ENCODE measurements at places on chromosomes 7 and 10.

GRCh38 chr7:106871793-106872571, 6.9 kb downstream of the PIK3CG start:
- DNase-seq, result no peak

DNA sequence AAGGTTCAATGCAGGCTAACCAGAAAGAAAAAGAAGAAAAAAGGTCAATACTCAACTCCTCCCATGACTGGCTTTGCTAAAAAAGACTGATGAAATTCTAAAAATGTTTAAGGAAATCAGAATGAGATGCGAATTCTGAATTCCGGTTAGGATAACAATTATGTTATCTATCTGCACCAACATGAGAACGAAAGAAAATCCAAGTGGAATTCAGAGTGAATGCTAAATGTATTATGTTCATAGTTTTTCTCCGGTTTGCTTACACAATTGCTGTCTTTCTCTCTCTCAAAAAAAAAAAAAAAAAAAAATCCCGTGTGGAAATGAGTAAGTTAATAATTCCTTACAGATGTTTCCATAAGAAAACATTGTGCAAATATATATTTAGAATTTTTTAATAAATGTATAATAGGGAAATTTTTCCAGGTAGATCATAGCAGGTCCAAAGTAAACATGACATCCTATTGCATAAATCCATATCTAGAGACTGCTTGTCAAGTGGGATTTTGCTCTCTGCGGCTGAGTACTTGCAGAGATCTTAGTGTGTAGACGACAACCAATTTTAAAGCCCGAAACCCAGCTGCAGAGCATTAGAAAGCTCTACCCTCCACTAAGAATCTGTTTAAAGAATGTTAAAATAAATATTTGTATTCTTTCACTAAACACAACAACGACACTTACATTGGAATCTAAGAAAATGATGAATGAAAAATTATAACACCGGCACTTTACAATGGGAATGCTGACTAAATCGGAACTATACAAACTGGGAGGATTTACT, 104.0 kb downstream of the JAZF1 start:
- no peak for DNase-seq

DNA sequence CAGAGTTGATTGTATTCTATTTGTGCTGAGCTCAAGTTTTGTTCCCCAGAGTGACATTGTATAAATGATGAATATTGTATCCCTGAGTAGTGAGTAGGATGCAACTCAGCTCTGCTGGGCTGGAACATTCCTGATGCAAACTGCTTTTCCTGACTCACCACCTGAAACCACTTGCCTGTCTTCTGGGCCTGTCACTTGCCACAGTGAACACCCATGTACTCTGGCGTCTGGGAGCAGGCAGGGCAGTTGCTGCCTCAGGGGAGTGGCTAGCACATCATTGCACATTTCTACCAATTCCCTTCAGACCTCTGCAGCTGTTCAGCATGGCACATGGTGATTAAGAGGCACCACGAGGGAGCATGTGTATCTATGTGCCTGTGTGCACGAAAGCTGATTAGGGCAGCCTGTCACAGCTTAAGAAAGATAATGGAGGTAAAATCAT, 157.3 kb downstream of the SND1 start:
- DNase-seq, result no peak

- no peak for DNase-seq
Measured at GRCh38 chr10:13631594-13631993, 44.8 kb downstream of the PRPF18 start.

GRCh38 chr10:16745061-16745460, 72.2 kb downstream of the RSU1 start:
- DNase-seq, result no peak

DNA sequence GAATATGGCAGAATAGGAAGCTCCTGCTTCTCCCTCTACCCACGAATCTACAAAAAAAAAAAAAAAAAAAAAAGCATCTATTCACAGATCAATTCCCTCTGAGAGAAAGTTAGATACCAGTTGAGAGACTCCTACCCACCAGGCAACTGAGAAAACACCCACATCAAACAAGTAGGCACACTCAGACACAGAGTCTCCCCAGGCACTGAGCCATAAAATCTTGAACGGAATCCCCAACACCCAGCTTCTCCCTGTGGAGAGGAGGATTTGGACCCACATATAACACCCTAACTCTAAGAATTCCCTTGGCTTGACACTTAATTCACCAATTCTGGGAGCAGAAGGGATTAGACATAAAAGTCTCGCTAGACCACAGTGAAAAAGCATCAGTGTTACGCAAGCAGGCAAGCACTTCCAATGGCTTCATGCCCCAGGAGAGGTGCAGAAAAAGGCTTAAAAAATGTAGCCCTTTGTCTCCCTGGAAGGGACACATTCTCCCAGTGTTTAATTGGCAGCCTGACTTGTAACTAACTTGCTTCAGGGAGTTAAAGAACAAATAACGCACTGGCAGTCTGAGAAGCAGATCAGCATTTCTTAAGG, 192.2 kb downstream of the ELAPOR2 start:
- DNase-seq, result no peak

- DNase-seq, result no peak
Measured at GRCh38 chr10:4683137-4683536, 142.9 kb upstream of the AKR1E2 start.

DNA sequence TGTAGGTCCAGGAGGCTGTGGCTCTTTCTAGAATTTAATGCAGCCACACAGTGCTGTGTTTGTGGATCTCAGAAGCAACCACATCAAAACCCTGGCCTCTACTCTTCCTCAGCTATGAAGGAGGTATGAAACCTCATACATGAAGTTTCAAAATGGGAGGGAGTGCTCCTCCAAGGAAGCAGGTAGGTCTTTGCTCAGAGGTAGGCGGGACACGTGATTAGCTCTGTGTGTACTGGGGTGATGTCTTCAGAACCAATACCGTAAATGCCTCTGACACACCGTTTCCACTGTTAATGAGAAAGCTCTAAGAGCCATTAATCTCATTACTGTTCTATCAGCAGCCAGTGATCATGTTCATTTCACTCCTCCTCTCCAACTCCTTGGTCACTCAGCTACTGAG, 126.1 kb downstream of the PLXNA4 start:
- no peak for DNase-seq

DNA sequence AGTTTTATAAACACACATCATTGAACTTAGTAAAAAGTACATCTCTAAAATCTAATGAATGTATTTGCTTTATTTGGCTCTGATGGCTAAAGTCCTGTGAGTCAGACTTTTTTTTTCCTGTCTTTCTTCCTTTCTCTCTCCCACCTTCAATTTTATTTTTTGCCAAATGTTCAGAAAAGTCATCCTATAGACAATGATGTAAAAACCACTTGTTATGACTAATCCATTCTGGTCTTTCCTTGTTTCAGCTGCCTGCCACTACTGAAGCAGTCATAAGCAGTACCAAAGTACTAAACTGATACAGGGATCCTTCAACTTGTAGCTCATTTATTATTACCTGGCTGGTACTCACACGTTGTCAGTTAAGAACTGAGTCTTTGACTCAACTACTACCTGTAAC, 23.9 kb downstream of the HECTD2 start:
- no peak for DNase-seq

- DNase-seq, result no peak
Measured at GRCh38 chr10:10110844-10111490, 906.7 kb upstream of the CELF2 start.

DNA sequence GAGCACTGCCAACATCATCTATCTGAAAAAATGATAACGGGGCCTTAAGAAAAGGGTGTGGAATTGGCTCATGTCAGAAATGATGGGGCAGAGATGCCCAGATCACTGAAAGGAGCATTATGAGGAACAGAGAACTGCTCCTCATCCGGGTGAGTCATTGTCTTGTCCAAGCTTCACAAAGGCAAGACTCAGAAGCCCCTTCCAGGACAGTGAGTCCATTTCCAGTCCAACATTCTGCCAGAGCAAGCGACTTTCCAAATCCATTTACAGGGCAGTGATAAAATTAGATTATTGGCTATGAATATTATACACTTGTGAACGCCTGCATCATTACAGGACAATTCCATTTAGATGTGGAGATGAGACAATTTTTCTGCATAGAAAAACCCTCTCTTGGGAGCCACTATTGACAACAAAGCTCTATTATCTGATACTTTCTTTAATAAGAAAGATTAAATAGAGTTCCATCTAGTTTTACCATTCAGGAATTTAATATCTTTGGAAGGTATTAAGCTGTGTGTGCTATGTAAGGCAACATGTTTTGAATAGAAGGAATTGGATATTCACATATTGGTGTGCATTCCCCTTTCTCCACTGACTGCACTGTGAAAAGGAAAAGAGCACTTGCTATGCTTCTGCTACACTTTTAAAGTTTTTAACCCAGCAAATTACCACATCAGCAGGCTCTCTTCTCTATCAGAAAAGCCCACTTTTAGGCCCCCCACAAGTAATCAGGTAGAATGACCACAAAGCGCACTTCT, 159.6 kb downstream of the NRP1 start:
- no peak for DNase-seq

DNA sequence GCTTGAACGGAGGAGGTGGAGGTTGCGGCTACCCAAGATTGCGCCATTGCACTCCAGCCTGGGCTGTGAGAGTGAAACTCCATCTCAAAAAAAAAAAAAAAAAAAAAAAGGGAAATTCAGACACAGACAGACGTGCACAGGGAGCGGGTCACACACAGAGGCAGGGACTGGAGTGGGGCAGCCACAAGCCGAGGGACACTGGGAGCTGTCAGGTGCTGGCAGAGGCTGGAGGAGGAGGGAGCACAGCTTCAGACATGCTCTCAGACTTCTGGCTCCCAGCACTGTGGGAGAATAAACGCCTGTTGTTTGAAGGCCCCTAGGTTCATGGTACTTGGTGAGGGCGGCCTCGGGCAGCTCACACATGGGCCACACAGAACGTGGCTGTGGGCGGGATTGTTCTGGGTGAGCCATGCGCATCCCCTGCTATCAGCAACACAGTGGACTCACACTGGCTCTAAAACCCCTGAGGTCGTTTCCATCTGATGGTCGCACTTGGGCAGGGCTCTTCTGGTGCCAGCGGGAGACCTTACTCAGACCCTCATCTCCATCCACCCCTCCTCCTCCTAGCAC, 375.9 kb downstream of the DNAJB6 start:
- no peak for DNase-seq

GRCh38 chr7:43701500-43701854, 27.8 kb downstream of the COA1 start:
- DNase-seq, result no peak

- no peak for DNase-seq
Measured at GRCh38 chr10:121310151-121310711, 288.0 kb downstream of the FGFR2 start.

DNA sequence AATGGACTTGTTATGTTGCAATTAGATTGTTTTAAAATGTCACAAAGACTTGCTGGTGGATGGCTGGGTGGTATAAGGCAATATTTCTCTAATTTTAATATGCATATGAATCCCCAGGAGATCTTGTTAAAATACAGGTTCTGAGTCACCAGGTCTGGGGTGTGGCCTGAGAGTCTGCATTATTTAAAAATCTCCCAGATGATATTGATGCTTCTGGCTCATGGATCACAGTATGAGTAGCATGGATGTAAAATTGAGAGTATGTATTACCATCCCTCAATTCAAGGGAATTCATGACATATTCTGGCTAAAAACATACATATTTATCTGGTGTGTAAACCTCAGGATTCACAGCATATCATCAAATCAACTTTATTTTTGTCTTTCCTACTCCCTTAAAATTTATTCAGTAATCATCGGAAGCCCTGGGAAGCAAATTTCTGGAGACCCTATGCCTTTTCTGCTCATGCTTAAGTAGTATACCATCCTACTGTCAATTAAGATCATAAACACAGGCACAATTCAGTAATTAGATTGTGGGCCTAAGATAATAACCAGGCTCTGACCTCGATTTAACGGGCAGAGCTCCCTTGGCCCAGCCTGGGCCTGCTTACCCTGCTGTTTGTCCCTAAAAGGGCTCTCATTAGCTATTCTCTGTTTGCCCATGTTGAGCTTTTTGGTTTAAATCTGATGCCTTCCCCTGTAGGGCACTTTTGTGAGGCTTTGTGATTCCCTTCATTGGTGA, 29.6 kb upstream of the ICA1 start:
- DNase-seq, result no peak

- no peak for DNase-seq
Measured at GRCh38 chr10:121351540-121351939, 246.7 kb downstream of the FGFR2 start.

- no peak for DNase-seq
Measured at GRCh38 chr10:133350950-133351329, 3.8 kb downstream of the PRAP1 start.

GRCh38 chr10:130900441-130901160, 410.9 kb downstream of the TCERG1L start:
- no peak for DNase-seq

GRCh38 chr10:63929831-63930467, 408.7 kb downstream of the REEP3 start:
- no peak for DNase-seq

GRCh38 chr10:50625649-50626132, 1.9 kb upstream of the SGMS1 start:
- DNase-seq, result no peak

- DNase-seq, result no peak
Measured at GRCh38 chr10:7666253-7667023, at the start of gene ITIH5. Gene ITIH5, minus strand, starts transcription at chr10:7666966. Its CDS starts 74 bp downstream, at chr10:7666892.

DNA sequence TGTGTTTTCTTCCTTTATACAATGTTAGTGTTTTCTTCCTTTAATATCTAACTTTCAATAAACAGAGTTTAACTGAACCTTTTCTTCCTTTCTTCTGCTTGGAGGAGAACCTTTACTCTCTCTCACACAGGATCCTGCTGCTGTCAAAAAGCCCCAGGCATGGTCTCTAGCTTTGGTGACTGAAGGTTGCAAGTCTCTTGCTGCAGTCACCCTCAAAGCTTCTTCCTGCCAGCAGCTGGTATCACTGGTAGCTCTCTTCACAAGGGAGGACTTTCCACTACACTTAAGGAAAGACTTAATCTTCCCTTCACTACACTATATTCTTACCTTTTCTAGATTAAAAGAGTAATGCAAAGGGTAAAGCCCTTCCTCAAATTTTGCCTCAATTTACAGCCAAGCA, 153.4 kb downstream of the SGMS1 start:
- DNase-seq, result no peak

DNA sequence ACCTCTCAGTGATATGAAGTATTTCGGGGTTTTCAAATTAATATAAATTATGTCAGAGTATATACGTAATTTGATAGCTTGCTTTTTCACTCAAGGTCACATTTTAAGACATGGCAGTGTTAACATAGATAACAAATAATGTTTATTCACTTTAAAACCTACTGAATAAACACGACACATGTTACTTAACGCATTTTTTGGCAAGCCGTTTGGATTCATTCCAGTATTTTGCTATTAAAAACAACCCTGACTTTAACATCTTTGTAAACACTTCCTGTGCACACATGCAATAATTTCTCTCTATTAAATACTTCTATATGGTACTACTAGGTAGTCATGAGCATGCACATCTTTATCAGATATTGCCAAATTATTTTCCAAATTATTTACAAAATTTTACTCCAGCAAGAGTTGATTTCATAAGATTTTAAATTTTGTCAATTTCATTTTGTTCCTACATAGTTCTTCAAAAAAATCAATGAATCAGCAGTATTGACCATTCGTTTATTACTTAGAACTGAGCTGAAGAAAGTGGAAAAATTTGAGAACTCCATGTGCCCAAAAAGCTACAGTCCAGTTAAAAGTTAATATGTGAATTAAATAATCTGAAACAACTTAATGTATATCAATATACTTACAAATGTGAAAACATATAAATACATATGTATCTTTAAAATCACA, 26.8 kb upstream of the THSD7A start:
- DNase-seq, result no peak
